ENCODE measurements at places on chromosomes 3 and 15.

DNA sequence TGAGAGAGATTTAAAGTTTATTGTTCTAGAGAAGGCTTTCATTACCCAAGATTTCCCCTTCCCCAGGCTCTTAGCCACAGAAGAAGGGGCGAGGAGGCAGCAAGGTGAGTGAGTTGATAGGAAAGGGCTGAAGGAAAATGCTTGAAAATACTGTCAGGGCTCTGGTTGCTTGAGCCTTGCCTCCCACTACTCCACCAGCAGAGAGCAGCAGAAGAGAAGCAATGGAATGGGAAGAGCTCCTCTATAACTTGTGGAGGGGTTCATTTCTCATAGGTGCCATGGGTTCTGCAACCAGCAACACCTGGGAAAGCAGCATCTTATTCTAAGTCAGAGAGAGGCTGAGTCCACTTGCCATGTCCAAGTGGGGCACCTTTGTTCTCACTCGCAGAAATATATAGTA, 184.0 kb upstream of the CNTN6 start:
- DNase-seq, result no peak

DNA sequence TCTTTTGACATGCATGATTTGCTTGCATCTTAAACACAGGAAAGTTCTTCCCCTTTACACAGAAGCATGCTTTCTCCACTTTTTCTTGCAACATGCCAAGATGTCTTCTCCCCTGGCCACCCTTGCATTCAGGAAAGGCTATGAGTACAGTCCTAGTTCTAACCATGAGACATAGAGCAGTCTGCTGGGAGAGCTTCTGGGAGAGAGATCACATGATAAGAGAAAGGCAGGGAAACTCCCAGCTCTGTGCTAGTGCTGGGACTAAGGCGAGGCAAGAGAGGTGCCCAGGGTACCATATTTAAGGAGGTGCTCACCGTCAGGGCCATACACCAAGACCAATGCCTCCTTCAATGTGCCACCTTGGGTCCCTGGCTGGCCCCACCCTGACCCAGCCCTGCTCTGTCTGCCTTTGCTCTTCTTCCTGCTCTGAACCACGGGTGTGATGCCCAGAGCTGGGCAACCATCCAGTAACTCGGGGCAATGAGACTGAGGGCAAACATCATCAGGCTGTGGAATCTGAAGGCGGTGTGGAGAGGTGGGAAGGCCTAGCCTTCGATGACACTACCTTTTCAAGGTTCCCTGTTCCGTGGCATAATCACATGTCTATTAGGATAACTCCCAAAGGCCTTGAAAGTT, 77.4 kb upstream of the PRR20G start:
- no peak for DNase-seq

DNA sequence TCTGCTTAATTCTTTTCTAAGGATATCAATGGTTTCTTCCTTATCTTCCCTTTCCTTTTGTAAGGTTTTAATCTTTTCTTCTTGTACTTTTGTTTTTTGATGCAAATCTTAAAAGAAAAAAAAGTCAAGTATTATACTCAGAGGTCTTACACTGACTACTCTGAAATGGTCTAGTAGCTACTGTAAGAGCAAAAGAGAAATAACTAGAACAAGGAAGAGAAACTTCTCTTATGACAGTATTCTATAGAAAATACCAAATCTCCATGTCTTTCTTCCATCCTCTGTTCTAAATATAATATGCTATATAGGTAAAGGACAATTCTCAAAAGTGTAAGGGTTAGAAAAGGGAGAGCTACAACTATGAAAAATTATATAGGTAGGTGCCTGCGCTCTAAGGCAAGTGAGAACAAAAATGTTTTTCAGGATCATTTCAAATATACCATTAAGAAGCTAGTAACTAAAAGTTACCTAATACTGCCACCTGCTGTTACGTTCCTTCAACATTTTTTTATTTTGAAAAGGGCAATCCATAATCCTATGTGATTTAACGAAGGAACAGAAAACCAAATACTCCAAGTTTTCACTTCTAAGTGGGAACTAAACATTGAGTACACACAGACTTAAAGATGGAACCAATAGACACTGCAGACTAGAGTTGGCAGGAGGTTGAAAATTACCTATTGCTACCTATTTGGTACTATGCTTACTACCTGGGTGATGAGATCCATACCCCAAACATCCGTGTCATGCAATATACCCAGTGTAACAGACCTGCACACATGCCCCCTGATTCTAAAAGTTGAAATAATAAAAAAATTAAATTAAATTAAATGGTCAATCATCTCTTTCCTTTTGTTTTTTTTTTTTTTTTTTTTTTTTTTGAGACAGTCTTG, 36.7 kb downstream of the CIP2A start:
- peak; percentile 14 for DNase-seq

- no peak for DNase-seq
These were observed 6.6 kb downstream of the CDCP1 start for GRCh38 chr3:45139372-45140140.

DNA sequence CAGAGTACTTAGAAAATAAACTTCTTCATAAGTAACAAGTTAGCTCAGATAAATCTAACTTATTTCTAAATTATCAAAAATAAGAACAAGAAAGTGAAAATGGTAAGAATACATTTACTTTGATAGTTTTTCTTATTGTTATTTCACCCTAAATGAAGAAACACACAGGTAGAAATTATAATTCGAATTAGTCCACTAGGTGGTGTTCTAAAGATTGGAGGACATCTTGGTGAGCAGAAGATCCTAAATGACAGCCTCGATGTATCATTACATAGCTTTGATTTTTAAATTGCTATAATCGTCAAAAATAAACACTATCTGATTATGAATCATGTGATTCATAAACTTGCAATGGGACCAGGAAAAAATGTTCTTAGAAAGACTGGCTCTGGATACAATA, 280.8 kb upstream of the UBE2E2 start:
- DNase-seq, result no peak

- no peak for DNase-seq
These were observed 37.6 kb downstream of the EPHB3 start for GRCh38 chr3:184599143-184599542.

GRCh38 chr3:77524463-77524862, 484.6 kb downstream of the ROBO2 start:
- DNase-seq, result no peak

DNA sequence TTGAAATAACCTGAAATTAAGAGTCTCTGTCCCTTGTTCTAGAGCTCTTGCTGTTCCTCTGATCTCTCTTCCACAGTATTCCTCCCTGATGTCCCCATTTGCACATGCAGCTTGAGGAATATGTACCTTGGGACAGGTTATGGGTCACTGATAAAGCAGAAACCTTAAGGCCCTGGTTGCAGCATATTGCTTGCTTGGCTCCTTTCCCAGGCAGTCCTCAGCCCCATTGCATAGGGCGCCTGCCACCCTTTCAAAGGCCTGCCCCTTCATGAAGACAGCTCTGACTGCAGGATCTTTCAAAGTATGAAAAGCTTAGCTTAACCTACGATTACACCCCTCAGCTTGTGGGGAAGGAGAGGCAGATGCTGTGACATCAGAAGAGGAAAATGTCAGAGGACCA, 51.6 kb downstream of the WDR76 start:
- no peak for DNase-seq

GRCh38 chr15:43877371-43877770, 50.6 kb downstream of the WDR76 start:
- DNase-seq, result no peak

DNA sequence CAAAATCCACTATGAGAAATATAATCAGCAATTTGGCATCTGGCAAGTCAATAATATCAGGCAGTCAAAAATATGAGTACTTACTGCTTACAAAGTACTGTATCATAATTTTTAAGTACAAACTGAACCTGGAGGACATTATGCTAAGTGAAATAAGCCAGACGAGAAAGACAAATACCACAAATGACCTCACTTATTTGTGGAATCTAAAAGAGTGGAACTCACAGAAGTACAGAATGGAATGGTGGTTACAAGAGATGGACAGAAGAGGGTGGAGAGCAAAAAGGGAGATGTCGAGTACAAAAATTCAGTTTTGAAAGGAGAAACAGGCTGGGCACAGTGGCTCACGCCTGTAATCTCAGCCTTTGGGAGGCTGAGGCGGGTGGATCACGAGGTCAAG, 12.4 kb downstream of the PCYT1A start:
- no peak for DNase-seq

DNA sequence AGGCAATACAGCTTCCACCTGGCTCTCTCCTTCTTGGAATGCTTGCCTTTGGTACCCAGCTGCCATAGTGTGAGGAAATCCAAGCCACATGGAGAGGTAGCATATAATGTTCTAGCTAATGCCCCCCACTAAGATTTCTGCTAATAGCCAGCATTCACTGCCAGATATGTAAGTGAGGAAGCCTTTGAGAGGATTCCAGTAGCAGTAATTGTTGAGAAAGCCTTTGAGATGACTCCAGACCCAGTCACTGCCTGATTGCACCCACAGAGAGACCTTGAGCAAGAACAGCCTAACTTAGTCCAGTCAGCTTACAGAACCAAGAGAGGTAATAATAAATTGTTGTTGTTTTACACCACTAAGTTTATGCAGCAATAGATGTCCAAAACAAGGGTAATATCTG, 63.1 kb downstream of the STRIT1 start:
- DNase-seq, result peak; percentile 94

DNA sequence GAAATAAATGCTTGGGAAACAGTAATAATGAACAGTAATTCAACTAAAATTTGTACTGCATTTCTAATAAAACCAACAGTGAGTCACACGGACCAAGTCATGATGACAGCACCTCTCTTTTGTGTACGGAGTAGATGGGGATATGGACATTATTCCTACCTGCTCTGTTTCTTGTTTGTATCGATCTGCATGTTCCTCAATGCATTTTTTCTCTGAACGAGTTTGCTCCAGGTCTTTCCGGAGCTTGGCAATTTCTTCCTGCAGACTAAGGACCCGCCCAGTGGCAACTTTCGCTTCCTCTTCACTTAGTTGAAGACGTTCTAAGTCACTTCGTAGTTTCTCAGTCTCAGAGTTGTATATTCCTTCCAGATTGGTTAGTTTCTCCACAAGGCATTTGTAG, 74.4 kb upstream of the MYO5C start:
- DNase-seq, result peak; percentile 40

GRCh38 chr3:185815391-185816282, 9.2 kb downstream of the IGF2BP2 start:
- no peak for DNase-seq

- DNase-seq, result no peak
These were observed 626.3 kb upstream of the NAALADL2 start for GRCh38 chr3:174232658-174233429.

- no peak for DNase-seq
These were observed 1.5 kb downstream of the CELF6 start for GRCh38 chr15:72318408-72318942.

- DNase-seq, result peak; percentile 5
These were observed 54.4 kb downstream of the MYZAP start for GRCh38 chr15:57646087-57646486.

DNA sequence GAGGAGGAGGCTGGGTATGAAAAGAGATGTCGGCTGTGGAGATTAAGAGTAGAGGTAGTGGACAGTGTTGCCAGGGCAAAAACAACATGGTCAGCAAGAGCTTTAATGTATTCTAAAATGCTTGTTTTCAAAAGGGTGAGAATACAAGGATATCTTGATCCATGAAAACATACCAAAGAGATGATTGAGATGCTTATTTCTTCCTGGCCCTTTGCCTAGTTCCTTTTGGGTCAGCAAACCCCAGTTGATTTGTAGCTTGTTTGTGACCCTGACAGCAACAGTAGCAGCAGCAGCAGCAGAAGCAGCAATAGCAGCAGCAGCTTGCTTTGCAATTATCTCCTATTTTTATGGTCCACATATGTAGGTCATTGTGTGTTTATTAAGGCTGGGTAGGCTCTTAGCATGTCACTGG, 337.3 kb downstream of the LPP start:
- DNase-seq, result peak; percentile 80

GRCh38 chr3:42961633-42962032, 17.5 kb upstream of the GASK1A start:
- DNase-seq, result peak; percentile 74

DNA sequence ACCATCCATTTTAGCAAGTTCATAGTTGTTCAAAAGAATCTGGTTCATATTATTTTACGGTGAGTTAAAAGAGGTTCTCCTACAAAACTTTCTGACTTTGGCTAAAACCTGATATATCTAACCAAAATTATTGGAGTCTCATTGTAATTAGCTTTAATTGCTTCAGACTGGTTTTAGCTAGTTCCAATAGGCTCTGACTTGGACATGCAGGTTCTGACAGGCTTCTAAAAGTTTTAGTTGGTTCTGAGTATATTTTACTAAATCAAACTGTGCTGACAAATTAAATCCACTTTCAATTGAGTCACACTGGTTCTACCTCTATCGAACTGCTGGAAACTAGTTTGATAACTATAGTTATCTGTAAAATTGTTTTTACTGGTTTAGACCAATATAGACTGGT, 42.1 kb upstream of the RSL24D1 start:
- DNase-seq, result no peak

- DNase-seq, result peak; percentile 49
These were observed 86.6 kb downstream of the HMG20A start for GRCh38 chr15:77507143-77507897.

DNA sequence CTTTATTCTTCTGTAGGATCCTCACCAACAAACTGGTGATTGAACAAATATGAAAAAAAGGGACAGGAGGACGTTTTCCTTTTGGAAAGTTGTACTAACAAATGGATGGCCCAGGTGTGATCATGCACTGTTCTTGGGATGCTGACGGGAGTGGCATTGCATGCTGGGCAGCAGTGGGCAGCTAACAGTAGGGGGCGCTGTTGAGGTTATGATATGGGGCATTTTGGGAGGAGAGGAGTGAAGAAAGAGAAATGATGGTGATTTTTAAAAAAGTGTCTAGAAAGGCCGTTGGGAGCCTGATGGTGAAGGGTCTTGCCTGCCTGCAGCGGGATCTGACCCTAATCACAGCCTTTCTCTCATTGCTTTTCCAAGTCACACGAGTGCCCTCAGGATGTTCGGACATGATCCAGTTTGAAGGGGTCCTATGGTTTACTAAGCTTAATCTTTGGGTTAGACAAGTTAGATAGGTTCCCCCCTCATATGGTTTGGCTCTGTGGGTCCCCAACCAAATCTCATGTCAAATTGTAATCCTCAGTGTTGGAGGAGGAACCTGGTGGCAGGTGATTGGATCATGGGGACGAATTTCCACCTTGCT, 46.2 kb upstream of the PRTG start:
- no peak for DNase-seq

DNA sequence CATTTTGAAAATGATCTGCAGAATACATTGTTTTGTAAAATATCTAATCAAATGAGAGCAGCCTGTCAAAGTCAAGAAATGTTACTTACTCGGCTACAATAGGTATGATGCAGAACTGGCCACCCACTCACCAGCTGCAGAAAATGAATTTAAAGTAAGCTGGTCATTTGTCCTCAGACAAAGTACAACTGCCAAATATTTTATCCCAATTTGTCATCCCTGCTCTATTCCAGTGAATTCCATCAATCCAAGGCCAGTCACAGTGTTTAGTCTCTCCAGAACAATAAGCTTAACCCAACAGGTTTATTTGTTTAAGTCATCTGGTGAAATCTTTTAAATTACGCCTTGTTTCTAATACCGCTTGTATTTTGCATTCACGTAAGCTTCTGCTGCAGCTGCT, 46.6 kb upstream of the TCF12 start:
- no peak for DNase-seq
